ENCODE measurements at places on chromosomes 16 and 17.

DNA sequence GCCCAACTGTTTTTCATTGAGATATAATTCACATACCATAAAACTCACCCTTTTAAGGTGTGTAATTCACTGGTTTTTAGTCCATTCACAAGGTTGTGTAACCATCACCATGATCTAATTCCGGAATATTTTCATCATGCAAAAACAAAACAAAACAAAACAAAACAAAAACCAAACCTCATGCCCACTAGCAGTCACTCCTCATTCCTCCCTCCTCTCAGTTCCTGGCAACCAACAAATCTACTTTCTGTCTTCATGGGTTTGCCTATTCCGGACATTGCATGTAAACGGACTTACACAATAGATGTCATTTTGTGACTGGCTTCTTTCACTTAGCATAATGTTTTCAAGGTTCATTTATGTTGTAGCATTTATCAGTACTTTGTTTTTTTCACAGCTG is 4.5 kb upstream of the NOD2 start:
- no peak for DNase-seq

DNA sequence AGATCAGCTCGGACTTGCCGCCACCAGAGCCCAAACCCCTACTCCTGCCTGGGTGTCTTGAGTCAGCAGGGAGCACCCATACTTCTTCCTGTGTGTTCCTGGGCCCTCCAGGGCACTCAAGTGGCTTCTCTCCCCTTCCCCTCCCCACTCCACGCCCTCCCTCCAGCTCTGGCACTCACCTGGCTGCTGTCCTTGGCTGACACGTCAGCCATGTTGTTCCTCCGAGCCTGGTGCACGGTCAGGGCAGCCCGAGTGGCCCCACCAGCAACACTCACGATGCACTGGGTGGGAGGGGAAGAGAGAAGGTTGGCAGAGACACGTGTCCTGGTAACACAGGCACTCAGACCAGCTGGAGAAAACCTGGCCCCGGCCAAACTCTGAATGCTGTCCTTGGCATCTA is 11.5 kb downstream of the RUSF1 start:
- no peak for DNase-seq

DNA sequence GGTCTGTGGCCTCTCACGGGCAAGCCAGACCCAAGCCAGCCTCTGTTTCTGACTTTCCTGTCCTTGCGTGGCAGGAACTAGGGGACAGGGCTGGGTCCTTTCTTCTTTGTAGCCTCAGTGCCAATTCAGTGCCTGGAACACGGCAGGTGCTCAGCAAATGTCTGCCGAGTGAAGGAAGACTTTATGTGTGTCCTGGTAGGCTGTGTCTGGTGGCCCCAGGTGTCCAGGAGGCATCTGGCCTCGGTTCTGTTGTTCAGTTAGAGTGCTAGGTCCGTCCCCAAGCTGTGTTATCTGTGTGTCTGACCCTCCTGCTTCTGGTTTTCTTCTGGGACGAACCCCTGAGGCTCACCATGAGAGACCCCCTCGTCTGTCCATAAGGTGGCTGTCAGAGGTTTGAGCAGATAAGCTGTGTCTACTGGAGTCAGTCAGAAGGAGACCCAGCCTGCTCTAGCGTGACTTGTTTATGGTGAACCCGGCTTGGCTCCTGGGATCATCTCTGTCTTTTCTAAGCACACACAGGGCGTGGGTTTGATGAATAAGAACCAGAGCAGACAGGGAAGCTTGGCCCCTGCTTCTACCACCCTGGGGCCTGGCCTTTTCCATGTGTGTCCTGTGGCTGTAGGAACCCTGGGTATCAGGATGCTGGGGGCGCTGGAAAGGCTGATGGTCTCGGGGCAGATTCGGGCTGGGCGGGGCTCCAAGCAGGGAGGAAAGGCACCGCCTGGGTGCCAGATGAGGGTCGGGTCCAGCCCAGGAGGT is 39.3 kb downstream of the ENGASE start:
- DNase-seq: no peak

DNA sequence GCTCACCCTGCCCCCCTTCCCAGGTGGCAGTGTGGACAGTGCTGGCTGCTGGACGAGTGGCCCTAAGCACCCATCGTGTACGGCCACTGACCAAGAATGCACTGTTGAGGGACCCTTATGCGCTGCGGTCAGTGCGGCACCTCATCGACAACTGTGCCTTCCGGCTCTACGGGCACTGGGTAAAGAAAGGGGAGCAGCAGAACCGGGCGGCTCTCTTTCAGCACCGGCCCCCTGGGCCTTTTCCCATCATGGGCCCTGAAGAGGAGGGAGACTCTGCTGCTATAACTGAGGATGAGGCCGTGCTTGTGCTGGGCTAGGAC is 5.1 kb downstream of the CFAP119 start:
- no peak for DNase-seq

GRCh38 chr16:65223335-65223734 is 101.5 kb upstream of the CDH11 start:
- no peak for DNase-seq

DNA sequence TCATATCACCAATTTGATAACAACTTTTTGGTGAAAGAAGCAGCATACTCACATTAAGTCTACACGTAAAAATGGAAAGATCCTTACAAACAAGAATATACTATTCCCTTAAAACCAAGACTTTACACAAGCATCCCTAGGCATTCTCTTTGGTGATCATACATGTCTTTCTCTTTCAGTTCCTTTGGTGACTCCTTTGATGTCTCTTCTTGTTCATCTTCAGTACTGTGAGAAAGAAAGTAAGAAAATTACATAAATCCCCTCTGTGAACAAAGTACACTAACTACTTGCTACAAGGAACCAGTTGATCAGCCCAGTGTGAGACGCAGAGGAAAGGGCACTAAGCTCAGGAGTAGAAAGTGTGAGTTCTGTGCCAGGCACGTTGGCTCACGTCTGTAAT is 59.6 kb upstream of the MTMR4 start:
- no peak for DNase-seq

DNA sequence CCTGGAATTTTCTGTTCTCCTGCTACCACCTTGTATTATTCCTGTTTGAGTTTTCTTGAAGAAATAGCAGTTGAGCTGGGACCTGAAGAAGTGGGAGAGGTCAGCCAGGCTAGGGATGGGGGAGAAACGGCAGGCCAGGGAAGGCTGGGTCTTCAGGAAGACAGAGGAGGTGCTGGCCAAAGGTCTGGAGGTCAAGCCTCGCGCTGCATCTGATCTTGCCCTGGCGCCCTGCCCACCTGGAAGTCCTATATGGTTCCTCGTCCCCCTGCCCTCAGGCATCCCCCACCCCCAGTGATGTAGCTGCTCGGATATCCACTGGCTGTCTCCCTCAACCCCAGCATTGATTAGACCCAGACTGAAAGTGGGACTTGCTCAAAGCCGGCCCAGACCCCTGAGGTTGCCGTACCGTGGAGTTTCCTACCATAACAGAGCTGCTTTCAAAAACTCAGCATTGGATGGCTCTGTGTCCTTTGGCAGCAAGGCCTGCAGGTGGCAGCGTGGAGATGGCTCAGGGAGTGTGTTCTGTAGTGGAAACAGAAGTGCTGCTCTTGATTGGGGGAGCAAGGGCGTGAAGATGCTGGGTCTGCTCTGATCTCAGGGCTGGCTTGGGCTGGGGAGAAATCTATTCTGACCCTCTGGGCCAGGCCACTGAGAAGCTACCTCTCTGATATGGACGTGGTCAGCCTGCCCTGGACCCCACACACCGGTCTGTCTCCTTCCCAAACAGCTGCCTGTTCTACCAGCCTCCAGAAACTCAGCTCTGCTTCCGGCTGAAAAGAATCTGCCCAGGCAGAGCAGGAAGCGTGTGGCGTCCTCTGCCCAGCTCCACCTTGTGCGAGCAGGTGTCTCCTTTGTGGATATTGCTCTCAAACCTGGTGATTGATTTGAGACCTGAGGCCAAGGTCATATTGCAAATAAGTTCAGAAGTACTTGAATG is 107.0 kb upstream of the CACNG5 start:
- peak; percentile 50 for DNase-seq

DNA sequence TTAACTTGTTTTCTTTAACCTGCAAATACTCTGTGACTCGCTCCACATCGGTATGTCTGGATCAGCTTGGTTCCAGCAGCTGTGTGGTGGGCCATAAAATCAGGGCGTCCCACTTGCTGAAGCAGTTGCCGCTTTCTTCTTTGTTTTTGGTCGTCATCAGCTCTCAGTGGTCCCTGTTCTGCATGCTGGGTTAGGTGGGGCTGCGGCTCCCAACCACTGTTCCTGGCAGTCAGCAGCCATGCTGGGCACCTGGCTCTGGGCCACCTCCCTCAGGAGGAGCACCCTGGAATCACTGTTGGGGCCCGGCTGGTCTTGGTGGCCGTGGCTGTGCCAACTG is 23.0 kb downstream of the MGRN1 start:
- no peak for DNase-seq

- DNase-seq: no peak
These were observed 24.9 kb downstream of the ERCC4 start for GRCh38 chr16:13944816-13945215.

DNA sequence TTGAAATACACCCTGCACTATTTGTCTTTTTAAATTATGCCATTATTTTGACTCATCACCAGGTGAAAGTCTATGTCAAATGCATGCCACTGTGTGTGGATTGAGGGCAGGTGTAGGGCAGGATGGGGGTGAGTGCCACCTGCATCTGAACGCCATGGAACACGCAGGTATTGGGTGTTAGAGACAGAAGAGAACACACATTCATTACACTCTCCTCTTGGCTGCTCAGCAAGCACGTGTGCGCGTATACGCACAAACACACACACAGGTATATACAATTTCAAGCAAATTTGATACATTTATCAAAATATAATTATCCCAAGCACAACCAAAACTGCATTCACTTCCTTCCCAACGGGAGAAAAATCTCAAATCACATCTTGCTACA is 268.9 kb downstream of the NTN1 start:
- DNase-seq: peak; percentile 5

- no peak for DNase-seq
These were observed 15.1 kb upstream of the RASD1 start for GRCh38 chr17:17511293-17511741.

DNA sequence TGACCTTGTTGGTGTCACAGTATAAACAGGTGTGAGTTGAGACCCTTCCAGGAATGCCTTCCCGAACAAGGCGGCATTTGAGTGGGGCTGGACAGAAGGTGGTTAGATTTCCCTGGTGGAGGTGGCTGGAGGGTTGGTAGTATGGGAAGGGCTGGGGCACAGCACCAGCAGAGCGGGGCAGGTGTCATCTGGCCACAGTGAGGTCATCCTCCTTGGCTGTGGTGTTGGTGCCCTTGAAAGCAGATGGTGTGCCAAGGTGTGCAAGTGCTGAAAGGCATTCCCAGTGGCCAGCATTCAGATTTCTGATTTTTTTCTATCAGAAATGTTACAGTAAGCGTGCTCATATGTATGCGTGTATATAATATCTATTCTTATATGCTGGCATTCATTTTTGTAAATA is 126.6 kb downstream of the LAT start:
- DNase-seq: no peak

DNA sequence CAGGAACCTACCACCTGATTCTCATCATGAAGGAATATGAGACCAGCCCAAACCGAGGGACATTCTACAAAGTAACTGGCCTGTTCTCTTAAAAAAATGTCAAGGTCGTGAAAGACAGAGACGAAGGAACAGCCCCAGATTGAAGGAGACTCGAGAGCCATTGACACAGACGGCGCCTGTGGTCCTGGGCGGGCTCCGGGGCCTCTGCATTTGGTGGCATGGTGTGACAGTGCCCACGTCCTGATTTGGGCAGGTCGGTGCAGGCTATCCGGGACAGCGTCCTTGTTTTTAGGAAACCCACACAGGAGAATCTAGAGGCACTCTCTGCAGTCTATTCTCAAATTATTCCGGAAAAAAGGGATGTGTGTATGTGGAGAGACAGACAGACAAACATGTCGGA is 64.1 kb downstream of the ADCY9 start:
- DNase-seq: no peak

GRCh38 chr16:73529303-73530012 is 481.5 kb upstream of the ZFHX3 start:
- no peak for DNase-seq

GRCh38 chr17:75632863-75633485 is at the start of gene SMIM5:
TSS of gene SMIM5 (plus strand) at chr17:75633434. CDS start at chr17:75640202, 6,768 bp downstream.
- peak; percentile 87 for DNase-seq

DNA sequence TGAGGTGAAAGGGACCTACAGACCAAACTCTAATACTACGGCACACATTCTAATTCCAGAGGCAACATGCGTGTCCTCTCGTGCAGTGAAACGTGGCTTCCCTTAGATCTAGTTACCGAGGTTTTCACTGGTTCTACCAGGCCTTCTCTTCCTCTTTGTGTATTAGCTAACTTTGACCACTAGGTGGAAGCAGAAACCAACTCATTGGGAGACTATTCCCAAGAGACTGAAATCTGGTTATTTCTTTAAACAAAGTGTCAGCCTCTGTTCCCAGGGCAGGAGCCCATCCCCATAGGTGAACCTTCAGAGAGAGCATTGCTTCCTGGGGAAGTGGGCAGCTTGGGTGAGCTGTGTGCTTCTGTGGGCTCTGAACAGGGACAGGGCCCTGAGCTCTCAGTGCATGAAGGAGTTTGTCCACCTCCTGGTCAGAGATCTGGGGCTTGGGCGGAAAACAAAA is 19.7 kb upstream of the RCVRN start:
- no peak for DNase-seq

DNA sequence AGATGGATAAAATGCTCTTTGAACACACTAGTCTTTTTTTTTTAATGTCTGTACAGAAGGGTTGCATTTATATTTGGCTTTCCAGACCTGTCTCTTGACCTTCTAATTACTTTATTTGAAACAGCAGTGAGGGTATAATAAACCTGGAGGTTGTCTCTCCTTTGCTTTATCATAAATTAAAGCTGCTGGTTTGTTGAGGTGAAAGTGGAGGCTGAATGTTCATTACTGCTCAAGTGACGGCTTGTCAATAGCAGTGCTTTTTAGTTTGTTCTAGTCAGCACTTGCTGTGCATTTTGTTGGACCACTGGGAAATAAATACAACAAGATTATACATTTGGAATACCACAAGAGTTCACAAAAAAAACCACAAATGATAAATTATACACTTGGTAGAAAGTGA is 264.2 kb downstream of the IRX3 start:
- DNase-seq: no peak

- no peak for DNase-seq
These were observed 2.0 kb upstream of the AATF start for GRCh38 chr17:36946726-36947091.

DNA sequence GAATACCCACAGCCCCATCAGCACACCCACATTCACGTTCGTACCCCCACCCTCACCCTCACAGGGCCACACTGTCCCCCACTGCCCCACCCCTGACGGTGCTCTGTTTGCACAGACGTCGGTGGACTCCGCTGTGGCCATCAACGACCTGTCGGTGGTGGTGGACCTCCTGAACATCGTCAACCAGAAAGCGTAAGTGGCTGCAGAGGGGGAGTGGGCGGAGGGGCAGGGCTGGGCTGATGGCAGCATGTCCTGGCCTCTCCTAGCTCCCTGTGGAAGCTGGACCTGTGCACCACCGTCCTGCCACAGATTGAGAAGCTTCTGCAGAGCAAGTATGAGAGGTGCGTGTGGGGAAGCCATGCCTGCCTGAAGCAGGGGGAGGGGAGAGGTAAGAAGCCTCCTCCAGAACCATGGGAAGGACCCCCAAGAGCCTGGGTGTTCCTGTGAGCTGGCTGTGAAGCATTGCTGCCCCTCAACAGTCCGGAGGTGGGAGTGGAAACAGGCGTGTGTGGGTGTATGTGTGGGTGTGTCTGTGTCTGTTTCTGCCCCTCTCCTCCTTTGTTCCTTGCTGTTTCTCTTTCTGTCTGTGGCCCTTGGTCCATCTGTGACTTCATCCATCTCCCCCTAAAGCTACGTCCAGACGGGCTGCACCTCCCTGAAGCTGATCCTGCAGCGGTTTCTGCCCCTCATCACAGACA is 20.3 kb downstream of the KATNB1 start:
- DNase-seq: no peak

- no peak for DNase-seq
These were observed 29.7 kb downstream of the KDM8 start for GRCh38 chr16:27232901-27233625.

Measured in stimulated activated CD4-positive, alpha-beta T cell treated with anti-CD3 and anti-CD28 coated beads, Interleukin-2, amount 100 ng/mL, for 24 hours (primary cell).